ENCODE measurements at places on chromosomes 1 and 21.

GRCh38 chr1:52955129-52955970 lies 28.3 kb downstream of the SCP2 start:
- DNase-seq, result peak; percentile 29

DNA sequence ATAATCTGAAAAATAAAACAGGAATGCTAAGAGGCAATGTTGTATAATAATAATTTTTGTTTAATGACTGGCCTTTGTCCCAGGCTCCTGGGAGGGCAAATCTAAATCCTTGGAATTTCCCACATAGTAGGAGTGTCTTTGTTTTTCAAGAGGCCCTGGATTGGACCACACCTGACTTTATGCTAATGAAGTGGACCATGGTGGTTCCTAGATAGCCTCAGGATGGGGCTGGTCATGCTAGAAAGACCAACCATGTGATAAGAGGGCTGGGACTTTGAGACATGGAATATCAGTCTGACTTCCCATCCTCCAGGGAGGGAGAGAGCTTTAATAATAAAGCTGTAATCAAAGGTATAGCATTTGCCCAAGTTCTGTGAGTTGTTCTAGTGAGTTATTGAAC lies 138.2 kb upstream of the RAB4A start:
- no peak for DNase-seq

GRCh38 chr1:156571261-156571852 lies 1.0 kb downstream of the IQGAP3 start:
- no peak for DNase-seq

DNA sequence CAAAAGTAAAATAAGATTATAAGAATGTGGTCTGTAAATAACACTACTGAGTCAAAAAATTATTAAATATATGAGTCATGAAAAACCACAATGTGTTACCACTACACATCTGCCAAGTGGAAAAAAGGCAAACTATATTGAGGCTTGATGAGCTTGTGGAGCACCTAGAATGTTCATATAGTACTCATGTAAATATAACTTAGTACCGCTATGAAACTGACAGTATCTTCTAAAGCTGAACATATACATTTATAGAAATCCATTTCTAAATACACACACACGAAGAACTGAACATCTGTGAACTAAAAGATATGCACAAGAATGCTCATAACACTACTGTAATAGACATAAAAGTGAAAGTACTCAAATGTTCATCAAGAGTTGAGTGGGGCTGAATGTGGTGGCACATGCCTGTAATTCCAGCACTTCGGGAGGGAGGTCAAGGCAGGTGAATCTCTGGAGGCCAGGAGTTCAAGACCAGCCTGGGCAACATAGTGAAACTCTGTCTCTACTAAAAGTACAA lies 18.5 kb upstream of the GBP3 start:
- DNase-seq, result no peak

DNA sequence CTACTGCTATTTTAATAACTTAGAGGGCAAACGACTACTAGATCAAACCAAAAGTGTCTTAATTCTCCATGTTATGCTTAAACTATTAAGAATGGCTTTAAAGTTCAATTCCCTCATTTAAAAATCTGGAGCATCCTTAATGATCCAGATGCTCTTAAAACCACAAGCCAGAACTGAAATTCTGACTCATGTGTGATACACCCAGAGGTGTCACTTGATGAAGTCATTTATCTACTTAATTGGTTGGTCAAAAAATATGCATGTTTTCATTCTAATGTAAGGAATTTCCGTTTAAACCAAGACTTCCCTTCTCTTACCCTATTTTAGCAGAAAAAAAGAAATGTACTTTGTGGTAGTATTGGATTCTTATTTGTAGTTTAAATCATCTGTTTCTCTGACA lies 1261.2 kb upstream of the B3GALT2 start:
- DNase-seq, result no peak

DNA sequence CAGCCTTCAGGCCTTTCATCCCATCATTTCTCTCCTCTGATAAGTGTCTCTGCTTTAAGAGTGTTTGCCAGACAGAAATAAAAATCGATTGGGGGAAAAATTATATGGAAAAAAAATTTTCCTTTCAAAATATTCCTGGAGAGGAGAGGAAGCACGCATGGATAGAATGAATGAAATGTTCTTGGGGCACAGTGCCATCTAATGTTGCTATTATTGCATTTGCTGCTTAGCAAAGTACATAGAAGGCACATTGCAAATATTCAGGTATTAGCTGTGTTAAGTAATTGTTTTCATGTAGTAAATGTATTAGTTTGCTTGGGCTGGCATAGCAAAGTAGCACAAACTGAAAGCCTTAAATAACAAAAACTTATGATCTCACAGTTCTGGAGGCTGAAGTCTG lies 18.1 kb downstream of the B3GALT5 start:
- DNase-seq, result no peak

DNA sequence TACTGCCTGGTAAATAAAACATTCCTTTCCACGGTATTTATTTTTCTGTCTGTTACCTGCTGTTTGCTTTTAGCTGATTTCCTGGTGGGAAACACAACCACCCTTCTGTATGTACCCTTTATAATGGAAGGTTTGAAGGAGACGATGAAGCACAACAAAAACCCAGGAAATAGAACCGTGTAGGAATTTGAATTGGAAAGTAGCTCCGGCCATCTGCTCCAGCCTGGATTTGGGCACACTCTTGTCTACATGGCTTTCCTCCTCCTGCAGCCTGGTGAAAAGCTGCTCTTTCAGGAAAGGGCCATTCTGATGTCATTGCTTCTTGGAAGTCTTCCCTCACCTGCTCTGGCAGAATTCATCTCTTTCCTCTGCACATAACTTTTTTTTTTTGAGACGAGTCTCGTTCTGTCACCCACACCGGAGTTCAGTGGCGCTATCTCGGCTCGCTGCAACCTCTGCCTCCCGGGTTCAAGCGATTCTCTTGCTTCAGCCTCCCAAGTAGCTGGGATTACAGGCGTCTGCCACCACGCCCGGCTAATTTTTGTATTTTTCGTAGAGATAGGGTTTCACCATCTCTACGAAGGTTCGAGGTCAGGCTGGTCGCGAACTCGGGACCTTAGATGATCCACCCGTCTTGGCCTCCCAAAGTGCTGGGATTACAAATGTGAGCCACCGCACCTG lies 2.7 kb downstream of the AK4 start:
- no peak for DNase-seq

GRCh38 chr1:34371829-34372532 lies 195.3 kb downstream of the C1orf94 start:
- DNase-seq, result no peak

DNA sequence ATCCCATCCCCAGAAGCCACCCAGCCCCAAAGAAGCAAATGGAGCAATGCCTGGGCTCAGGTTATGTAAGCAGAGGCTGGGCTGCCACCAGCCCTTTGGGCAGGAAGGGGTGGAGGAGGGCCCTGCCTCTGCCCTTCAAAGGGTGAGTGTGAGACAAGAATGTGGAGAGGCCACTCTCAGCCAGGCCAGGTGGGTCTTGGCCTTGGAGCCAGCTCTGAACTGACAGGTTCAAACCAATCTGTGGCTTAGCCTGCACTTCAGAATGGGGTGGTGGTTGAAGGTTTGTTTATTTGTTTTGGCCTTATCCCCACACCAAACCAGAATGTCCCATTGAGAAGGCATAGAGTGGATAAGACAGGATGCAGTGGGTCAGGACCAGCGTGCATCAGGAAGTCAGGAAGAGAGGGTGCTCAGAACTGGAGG lies 29.8 kb downstream of the C1orf116 start:
- DNase-seq, result no peak

GRCh38 chr1:201754353-201754752 lies 74.6 kb upstream of the IPO9 start:
- no peak for DNase-seq

DNA sequence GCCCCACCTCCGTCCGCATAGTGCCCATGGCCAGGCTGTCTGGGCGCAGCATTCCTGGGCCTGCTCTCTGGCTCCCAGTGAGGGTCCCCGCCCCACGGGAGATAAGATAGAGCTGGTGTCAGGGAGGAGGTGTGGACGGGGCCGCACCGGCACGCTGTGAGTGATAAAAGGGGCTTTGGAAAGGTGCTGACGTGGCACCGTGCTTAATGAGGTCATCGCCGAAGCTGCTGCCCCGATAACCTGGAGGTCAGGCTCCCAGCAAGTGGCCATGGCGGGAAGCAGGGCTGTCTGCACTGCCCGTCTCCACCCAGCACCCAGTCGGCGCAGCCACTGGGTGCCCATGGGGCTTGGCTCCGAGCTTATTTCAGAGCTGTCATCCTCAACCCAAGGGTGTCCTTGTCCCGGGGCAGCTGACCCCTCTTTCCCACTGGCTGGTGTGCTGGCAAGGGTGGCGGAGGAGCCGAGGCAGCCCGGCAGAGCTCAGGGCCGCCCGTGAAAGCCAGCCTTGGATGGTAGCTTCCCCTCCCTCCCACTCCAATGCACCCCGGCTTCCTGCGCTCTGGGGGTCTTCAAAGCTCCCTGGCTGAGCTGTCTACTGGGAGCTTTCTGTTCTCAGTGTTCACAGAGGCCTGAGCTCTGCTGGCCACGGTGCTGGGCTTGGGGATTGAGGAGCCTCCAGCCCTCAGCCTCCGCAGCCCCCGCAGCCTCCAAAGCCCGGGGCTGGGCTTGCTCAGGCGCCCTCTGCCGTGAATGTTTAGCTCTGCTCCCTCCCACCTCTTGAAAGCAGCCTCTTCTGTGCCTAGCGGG lies 105.1 kb upstream of the ARHGEF16 start:
- DNase-seq, result no peak

DNA sequence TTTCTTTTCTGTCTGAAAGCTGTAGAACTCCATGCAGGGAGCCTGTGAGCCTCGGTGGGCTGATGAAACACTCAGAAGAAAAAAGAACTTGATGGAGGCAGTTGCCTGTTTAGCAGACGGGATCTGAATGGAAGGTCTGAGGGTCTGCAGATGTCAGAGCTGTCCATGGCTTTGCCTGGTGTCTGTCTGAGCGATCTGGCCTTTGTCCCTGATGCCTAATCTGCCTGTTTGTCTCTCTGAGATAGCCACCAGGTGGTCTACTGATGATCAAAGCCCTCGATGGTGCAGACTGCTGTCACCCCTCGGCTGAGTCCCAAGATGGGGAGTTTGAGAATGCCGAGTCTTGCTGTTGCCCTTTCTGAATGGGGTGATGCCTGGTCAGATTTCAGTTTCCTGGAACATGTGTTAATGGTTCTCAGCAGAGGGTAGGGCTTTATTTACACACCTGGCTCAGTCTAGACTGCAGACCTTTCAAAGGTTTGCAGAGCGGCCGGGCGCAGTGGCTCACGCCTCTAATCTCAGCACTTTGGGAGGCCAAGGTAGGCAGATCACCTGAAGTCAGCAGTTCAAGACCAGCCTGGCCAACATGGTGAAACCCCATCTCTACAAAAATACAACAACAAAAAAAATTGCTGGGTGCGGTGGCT lies 90.4 kb downstream of the KIF26B start:
- DNase-seq, result no peak

DNA sequence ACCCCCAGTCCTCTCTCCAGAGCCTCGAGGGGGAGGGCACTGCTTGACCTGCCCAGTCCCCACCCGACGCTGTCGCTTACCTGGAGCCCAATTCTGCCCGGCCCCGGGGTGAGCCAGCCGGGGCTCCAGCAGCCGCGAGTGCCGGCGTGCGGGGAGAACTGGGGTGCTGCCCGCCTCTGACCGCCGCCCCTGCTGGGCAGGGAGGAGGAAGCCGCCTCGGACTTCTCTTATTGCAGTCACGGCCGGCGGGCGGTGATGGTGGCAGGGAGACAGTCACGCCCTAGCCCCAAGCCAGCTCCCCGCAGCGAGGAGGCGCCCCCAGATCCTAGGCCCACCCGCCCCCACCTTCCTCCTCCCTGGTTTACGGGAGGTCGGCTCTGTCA lies at the start of gene FGR:
Gene FGR, minus strand, starts transcription at position 201 of the 383 bp plus-strand sequence. CDS start 11,269 bp downstream, outside the sequence.
- DNase-seq, result no peak

- no peak for DNase-seq
Observed at GRCh38 chr1:225573216-225573615, 79.7 kb downstream of the ENAH start.

DNA sequence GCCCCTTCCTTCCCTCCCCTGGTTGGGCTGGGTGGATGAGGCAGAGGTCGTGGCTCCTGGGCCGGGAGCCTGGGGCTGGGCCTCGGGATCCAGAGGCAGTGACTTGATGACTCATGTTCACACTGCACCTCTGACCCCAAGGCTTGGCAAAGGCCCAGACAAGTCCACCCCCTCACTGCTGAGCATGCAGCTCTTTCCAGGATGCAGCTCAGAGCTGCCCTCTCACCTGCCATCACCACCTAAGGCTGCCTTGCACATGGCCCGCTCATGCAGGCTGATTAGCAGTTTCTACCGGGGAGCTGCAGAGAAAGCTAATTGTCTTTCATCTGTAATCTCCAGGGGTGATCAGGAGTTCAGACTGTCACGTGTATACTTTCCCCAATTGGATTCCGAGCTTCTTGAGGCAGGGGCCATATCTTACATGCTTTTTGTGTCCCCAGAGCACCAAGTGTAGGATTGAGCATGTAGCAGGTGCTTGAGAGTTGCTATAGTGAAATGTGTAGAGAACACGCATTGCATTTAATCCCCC lies 62.1 kb downstream of the LRRN2 start:
- no peak for DNase-seq

GRCh38 chr1:1236176-1236763 lies 4.2 kb downstream of the B3GALT6 start:
- no peak for DNase-seq

DNA sequence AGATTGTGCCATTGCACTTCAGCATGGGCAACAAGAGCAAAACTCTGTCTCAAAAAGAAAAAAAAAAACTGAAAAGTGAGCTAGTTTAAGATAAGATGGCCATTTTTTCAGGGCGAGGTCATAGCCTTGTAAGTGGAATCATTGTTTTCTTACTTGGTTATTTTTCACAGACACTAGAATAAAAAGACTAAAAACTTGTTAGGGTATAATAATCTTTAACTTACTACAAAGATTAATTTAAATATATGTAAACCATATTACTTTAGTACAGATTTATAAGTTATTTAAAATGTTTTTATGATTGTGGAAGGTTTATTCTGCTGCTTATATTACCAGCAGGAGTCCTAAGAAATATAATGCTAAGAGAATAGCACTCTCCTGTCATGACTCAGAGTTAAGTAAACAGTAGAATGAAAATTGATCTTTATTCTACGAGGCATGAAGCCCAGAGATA lies 23.5 kb downstream of the ANGPTL1 start:
- no peak for DNase-seq

DNA sequence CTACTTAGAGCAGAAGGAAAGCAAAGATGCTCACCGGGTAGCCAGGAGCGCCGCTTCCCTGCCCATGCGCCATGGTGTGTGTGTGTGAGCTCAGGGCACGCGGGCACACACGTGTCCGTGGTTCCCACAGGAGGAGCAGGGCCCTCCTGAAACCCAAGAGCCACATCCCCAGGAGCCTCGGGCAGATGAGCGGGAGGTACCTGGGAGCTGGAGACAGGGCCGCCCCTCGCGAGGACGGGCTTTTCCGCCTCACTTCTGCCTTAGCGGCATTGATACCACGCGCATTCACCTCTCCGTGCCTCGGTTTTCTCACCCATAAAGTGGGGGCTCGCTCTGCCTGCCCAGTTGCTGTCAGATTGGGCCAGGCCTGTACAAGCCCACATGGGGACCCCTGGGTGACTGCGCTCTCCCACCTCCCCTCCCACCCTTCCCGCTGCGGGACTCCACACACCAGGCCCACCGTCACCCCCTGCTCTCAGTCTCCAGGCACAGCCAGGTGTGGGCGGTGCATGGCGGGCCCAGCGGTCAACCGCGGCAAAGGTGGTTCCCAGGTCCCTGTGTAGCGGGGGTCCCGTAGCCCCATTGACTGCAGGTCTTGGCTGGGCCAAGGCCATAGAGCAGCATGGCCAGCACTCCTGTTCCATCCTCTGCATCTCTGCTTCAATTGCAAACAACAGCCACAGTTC lies 66.3 kb downstream of the SIK1 start:
- no peak for DNase-seq

Measured in pons (tissue), 1 donor.